Activated CD8-positive, alpha-beta memory T cell treated with anti-CD3 and anti-CD28 coated beads for 4 hours (primary cell): ENCODE measurements at places on chromosomes 16 and 17.

GRCh38 chr17:12665263-12666210 lies at the start of gene MYOCD:
Gene MYOCD (plus strand): TSS chr17:12665890. CDS start chr17:12666189, 299 bp downstream.
- DNase-seq = no peak

DNA sequence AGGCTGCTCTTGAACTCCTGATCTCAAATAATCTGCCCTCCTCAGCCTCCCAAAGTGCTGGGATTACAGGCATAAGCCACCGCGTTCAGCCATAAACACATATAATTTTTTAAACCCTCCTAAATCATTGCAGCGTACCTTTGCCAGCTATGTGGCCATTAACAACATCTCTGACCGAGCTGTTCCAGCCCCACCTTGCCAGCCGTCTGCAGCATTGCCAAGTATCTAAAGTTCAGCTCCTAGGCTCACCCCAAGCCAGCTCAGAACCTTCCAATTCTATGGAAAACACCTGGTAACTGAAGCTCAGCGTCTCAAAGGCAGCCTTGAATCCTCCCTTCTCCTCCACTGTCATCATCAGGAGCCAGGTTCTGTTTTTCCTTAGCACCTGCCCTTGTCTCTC lies 5.1 kb upstream of the MEIOB start:
- DNase-seq = no peak

GRCh38 chr17:52376137-52376536 lies 217.6 kb upstream of the CA10 start:
- DNase-seq = no peak

GRCh38 chr17:4412933-4413831 lies 20.6 kb upstream of the SPNS3 start:
- DNase-seq = peak; percentile 74

DNA sequence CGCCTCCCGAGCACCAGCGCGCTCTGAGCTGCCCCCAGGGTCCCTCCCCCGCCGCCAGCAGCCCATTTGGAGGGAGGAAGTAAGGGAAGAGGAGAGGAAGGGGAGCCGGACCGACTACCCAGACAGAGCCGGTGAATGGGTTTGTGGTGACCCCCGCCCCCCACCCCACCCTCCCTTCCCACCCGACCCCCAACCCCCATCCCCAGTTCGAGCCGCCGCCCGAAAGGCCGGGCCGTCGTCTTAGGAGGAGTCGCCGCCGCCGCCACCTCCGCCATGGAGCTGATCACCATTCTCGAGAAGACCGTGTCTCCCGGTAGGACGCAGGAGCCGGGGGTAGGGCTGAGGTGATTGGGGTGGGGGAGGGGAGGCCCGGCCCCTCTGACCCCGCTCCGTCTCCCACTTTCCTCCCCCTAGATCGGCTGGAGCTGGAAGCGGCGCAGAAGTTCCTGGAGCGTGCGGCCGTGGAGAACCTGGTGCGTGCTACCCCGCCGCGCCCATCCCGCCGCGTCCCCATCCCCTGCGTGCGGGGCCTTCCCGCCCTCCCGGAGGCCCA lies 329 bp downstream of the KPNB1 start:
- DNase-seq = no peak

- no peak for DNase-seq
Measured at GRCh38 chr17:76893623-76894334, 25.6 kb downstream of the MGAT5B start.

GRCh38 chr17:20073055-20073979 lies 64.2 kb downstream of the SPECC1 start:
- DNase-seq = peak; percentile 22

DNA sequence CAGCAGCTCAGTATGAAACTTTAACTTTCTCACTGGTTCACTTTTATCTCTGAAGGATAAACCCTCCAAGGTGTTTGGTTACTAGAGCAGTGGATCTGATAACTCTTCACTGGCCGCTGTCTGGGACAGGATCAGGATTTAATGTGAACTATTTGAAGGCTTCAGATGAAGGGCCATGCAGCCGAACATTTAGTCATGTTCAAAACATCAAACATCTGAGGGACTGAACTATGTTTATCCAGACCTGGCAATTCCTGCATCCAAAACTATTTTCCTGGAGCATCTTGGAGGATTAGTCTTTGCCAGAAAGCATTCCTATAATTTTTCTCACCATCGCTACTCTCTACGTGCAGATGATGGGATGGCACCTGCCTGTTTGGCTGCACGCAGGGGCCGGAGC lies 20.3 kb upstream of the PMP22 start:
- DNase-seq = no peak

DNA sequence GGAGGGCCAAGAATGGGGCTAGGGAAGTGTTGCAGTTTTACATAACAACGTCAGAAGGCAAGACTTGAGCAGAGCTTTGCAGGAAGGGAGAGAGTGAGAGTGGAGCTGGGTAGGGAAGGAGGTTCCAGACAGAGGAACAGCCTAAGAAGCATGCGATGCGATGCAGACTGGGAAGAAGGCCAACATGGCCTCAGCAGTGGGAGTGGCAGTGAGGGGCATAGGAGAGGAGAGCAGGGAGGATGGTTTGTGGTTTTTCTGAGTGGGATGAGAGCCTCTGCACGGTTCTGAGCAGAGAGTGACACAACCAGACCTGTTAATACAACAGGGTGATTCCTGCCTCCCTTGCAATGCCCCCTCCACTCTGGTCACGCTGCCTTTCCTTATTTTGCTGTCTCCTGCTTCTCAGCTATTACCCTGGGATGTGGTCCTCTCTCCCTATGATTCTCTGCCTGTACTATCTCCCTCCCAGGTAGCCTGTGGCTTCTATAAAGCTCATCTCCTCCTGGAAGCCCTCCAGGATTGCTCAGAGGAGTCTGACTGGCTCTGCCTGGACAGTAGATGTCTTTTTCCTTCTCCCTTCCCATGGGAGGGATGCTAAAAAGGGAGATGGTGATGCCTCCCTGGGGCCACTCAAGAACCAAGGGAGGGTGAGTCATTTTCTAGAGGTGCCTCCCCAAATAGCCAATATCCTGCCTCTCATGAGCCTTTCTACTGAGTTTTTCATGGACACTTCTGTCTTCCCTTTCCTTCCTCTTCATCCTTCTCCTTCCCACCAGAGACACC lies 38.7 kb upstream of the NGFR start:
- no peak for DNase-seq

GRCh38 chr16:81029930-81030604 lies 5.6 kb upstream of the ATMIN start:
- no peak for DNase-seq

GRCh38 chr16:53629151-53629550 lies 74.5 kb downstream of the RPGRIP1L start:
- DNase-seq = no peak

GRCh38 chr16:73315645-73316044 lies 267.7 kb upstream of the ZFHX3 start:
- DNase-seq = no peak

GRCh38 chr16:53084746-53085334 lies 30.0 kb downstream of the CHD9 start:
- DNase-seq = no peak

DNA sequence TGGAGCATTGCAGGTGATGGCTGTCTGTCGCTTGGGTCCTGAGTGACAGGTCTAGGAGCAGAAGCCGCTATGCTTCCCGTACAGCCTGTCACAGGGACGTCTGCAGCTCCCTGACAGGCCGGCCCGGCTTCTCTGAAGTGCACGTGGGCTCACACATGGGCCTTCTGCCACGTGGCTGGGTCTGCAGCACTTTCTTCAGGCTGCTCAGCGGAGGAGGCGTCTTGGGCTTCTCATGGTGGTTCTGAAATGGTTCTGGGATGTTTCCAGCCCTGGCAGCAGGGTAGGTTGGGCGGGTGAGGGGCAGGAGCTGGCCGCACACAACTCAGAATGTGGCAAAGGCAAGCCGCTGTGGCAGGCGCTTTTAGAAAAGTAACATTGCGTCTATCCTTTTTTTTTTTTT lies 80.3 kb upstream of the ZNF750 start:
- no peak for DNase-seq

- no peak for DNase-seq
Measured at GRCh38 chr16:87240211-87241136, 76.7 kb downstream of the C16orf95 start.

GRCh38 chr16:56844056-56844455 lies 21.0 kb upstream of the SLC12A3 start:
- no peak for DNase-seq

- DNase-seq = no peak
Measured at GRCh38 chr17:80058311-80058955, 22.0 kb downstream of the CCDC40 start.

GRCh38 chr17:1040216-1040600 lies 43.3 kb downstream of the TIMM22 start:
- DNase-seq = no peak

DNA sequence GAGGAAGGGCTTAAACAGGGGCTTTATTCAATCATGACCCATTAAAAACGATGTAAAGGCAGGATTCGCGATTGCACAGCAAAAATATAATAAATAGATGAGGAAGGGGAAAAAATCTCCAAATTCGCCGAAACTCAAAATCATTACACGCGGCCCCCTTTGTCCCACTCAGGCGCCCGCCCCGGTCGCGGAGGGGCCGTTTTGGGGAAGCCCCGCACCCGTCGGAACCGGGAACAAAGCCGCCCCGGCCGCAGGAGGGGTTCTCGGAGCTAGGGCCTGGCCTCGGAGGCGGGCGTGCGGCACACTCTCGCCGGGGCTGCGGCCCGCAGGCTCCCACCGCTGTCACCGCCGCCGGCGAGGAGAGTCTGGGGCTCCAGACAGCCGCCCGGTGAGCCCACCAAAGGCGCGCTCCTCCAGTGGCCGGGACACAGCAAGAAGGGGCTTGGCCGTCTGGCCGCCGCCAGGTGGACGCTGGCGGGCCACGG lies 521 bp downstream of the C16orf87 start:
- peak; percentile 11 for DNase-seq

GRCh38 chr17:75178453-75178852 lies 4.3 kb downstream of the SUMO2 start:
- no peak for DNase-seq

DNA sequence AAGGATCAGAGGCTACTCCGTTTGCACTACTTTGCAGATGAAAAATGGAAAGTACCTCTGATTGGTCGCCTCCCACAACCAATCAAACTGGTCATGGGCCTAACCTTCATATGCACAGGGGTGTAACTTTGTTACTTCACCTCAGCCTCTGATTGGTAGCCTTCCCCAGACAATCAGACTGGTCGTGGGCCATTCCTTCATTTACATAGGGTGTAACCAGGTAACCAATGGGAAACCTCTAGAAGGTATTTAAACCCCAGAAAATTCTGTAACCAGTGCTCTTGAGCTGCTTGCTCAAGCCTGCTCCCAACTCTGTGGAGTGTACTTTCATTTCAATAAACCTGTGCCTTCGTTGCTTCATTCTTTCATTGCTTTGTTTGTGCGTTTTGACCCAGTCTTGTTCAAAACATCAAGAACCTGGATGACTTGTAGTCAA lies 39.2 kb upstream of the USP22 start:
- no peak for DNase-seq

- DNase-seq = no peak
Measured at GRCh38 chr16:53503991-53504663, 1.1 kb upstream of the AKTIP start.

GRCh38 chr17:60161598-60162330 lies 12.0 kb downstream of the CA4 start:
- no peak for DNase-seq

DNA sequence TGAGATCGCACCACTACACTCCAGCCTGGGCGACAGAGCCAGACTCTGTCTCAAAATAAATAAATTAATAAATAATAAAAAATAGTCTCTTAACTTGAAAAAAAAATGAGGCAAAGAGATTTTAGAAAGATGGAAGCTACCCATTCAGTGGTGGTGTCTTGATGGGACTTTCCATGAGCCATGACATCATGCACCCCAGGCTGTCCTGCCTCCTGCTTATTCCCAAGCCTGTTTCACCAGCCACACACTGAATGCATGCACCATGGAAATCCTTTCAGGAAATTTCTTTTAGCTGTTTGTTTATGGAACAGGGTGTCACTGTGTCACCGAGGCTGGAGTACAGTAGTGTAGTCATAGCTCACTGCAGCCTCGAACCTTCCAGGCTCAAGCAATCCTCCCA lies 8.9 kb upstream of the DLX3 start:
- DNase-seq = no peak

GRCh38 chr17:50347117-50347893 lies 1.4 kb downstream of the XYLT2 start:
- no peak for DNase-seq

- no peak for DNase-seq
Measured at GRCh38 chr17:49829026-49829425, 18.8 kb downstream of the TAC4 start.

- DNase-seq = no peak
Measured at GRCh38 chr17:45755050-45755449, 29.1 kb upstream of the CRHR1 start.

DNA sequence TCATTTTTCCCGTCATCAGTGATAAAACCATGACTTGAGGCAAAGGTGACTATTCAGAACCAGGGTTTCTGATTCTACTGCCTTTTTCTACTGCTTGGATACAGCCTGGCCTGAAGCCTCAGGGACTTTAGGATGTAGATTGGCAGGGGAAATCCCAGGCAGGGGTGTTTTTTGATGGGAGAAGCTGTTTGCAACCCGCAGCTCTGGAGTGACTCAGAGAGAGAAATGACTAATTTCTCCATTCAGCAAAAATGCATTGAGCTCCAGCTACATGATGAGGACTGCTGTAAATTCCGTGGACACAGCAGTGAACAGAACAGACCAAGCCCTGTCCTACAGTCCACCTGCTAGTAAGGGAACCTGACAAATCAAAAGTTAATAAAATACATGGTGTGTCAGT lies 560.6 kb downstream of the CDH13 start:
- no peak for DNase-seq

- DNase-seq = no peak
Measured at GRCh38 chr17:43416998-43417890, 18.5 kb downstream of the ARL4D start.

GRCh38 chr17:31390748-31391495 lies 553 bp upstream of the RAB11FIP4 start:
- no peak for DNase-seq

DNA sequence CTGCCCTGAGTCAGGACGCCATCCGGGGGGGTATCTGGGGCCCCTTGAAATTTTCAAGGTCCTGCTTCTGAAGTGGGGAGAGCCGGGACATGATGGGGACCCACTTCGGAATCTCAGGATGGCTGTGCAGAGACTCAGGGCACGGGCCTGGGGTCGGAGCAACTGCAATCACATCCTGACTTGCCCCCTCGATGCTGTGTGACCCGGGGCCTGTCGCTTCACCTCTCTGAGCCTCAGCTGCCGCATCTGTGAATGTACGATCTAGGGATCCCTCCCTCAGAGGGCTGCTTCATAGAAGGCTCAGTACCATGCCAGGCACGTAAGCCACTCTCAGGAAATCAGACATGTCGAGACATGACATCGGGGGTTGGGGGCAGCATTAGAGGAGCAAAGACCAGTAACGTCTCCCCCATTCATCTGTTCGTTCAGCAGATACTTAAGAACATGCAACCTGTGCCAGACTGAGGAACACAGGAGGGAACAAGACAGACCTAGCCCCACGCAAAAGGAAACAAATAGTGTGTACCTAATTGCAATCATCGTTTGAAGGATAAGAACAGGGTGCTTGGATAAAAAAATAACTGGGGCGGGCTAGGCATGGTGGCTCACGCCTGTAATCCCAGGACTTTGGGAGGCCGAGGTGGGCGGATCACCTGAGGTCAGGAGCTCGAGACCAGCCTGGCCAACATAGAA lies 229.6 kb downstream of the PARN start:
- DNase-seq = no peak
